ENCODE measurements at places on chromosomes 2 and 18.

GRCh38 chr2:221876016-221876415 lies 303.9 kb upstream of the EPHA4 start:
- DNase-seq: no peak

- no peak for DNase-seq
Observed at GRCh38 chr2:209380293-209380692, 43.6 kb upstream of the MAP2 start.

GRCh38 chr2:58620896-58621295 lies 379.8 kb upstream of the FANCL start:
- no peak for DNase-seq

GRCh38 chr18:74651327-74652128 lies 53.9 kb downstream of the ZNF407 start:
- DNase-seq: no peak

GRCh38 chr2:2739231-2739795 lies 408.2 kb upstream of the MYT1L start:
- DNase-seq: no peak

GRCh38 chr2:42503291-42503690 lies 9.5 kb upstream of the KCNG3 start:
- no peak for DNase-seq

DNA sequence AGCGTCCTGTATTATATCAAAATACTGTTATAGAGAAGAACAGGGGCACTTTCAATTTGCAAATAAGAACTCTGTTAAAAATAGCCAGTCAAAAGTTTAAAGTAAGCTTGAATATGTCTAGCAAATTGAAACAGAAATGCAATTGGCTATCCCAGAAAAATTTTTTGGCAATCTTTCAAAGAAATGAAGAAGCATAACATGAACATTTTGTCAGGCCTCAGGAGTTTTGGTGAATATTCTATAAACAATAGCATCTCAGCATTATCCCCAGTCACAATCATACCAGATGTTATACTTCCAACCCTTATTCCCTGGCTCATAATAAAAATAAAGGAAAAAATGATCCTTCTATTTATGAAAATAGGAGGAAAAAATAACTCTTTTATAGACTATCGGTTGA lies 252.4 kb downstream of the GRB14 start:
- no peak for DNase-seq

GRCh38 chr18:11054497-11054896 lies 94.9 kb downstream of the PIEZO2 start:
- DNase-seq: no peak

DNA sequence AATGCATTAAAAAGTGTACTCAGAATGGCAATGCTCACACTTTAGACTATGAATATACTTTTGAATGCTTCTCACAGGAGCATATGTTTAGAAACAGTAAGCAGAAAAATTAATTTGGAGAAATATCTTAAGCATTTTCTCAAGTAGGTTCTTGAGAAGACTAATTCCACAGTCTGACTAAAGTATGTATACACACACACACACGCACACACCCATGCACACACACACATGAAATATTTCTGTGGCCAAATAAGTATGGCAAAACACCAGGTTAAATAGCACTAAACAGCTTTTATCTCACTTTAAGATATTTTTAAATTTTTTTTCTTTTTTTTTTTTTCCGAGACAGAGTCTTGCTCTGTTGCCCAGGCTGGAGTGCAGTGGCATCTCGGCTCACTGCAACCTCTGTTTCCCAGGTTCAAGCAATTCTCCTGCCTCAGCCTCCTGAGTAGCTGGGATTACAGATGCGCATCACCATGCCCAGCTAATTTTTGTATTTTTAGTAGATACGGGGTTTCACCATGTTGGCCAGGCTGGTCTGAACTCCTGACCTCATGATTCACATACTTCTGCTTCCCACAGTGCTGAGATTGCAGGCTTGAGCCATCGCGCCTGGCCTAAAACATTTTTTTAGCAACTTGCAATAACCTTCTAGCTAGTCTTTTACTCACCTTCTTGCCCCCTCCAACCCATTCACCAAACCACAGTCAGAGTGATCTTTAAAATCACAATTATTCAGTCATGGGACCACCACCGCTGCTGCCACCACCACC lies 67.5 kb upstream of the SCG2 start:
- no peak for DNase-seq

GRCh38 chr18:48634491-48634890 lies 95.7 kb downstream of the CTIF start:
- no peak for DNase-seq

DNA sequence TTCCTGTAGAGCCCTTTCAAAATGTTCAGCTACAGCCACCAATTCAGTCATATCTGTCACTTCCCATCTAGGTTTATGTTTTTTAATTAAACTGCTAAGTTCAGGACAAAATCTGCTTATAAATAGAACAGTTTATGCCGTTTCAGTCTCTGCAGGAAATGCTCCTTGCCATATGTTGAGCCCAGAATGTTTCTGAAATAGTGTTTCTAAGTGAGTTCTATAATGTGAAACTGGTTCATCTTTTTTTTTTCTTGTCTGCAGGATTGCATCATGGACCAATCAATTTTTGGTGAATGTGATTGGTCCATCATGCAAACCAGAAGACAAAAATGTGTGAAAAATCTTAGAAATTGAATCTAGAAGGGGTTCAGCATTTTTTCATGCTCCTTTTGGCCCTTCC lies 30.2 kb upstream of the RHOB start:
- no peak for DNase-seq

- DNase-seq: peak; percentile 89
Observed at GRCh38 chr2:24490690-24491541, at the start of gene NCOA1. Gene NCOA1 (plus strand): TSS chr2:24491254. CDS start chr2:24658678, 167,424 bp downstream.

- no peak for DNase-seq
Observed at GRCh38 chr18:62732617-62733016, 17.3 kb downstream of the PHLPP1 start.

DNA sequence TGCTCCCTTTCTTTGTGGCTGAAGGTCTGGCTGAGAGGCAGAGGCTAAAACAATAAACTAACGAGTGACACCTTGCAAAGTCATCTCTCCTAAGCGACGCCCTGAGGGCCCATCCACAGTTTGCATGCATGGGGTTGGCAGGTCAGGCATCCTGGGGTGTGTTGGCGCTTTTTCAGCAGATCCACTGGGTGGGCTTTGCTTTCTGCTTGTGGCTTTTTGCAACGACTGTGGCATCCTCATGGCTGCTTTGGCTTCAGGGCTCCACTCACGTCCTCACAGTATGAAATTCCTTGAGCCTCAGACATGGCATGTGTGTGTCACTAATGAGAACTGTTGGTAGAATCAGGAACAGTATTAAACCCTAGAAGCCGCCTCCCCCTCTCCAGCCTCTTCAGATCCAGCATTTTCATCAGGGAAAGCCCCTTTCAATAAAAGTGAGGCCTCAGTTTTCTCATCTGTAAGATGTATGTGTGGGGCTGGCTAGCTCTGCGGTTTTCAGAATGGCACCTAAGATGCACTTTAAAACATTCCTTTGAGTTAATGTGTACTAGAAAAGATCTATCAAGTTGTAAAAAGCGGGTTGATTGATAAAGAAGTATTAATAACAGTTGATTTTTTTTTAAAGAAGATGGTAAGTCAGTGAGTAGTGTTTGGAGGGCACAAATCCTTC lies 72.5 kb downstream of the SH3BP4 start:
- DNase-seq: no peak

GRCh38 chr2:37589298-37589697 lies 82.1 kb downstream of the CDC42EP3 start:
- DNase-seq: no peak

DNA sequence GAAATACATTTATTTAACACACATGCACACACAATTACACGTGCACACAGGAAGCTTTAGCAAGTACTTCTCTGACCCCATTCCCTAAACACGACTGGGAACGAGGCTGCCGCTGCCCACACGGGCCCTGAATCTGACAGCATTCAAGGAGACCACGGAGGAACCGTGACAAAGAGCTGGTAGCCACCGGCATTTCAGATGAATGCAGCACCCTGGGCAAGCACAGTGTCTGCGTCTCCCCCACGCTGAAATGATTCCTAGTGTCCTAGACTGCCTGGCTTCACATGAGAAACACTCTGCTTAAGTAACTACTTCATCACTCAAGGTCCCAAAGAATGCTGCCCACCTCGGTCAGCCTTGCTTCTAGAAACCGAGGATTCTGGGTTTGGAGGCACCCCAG lies 95.0 kb downstream of the HDAC4 start:
- no peak for DNase-seq

DNA sequence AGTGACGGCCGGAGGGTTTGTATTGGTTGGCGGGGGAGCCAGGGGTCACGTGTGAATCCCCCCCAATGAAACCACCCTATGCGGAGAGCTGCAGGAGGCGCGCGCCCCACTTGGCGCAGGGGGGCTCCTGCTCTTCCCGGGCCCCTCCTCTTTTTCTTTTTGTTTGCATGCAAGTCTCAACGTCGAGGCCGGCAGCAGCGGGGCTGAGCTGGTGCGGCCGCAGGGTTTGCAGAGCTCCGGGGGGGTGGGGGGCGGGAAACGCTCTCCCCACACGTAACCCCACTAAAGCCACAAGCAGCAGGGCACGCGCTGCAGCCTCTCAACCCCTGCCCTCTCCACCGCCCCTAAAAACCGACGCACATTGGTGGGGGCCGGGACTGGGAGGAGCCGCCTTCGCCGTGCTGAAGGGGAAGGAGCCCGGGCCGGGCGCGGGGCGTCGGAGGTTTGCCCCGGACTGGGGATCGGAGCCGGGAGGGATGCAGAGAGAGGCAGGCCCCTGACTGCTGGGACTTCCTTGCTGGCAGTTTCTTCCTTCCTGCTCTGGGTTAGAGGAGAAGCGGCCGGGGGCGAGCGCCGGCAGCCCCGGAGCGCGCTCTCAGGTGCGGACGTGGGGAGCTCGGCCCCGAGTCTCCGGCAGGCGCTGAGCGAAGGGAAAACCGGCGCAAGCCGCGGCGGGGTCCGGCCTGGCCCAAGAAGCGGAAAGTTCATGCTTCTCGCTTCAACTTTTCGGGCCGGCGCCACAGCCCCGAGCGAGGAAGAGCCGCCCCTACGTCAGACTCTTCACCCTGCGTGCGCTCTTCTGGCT lies 864 bp downstream of the LBH start:
- peak; percentile 71 for DNase-seq

GRCh38 chr2:20661421-20662307 lies 5.3 kb upstream of the GDF7 start:
- DNase-seq: peak; percentile 52

DNA sequence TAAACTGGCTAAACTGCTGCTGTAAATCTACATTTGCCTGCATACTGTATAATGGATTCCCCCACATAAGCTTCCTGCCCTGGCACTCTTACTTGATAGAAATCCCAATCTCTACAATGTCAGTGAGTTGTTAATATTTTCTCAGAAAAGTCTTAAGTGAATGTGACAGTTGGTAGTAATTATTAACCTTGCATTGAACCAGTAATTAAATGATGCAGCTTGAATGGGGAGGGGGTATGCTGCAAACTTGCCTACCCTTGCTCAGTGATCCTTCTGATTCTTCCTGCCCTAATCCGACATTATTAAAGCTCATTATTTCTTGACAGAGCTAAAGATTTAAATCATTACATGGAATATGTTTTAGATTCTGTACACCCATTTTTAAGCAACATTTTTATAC lies 119.0 kb upstream of the CDH7 start:
- DNase-seq: no peak

GRCh38 chr18:77366720-77367641 lies 117.3 kb downstream of the GALR1 start:
- DNase-seq: no peak

GRCh38 chr2:121502246-121502645 lies 28.4 kb upstream of the RNU4ATAC start:
- DNase-seq: no peak

- no peak for DNase-seq
Observed at GRCh38 chr2:231390667-231391066, 4.8 kb upstream of the B3GNT7 start.

All from activated effector memory CD4-positive, alpha-beta T cell treated with Interleukin-2 at 50 U/mL for 16 hours (primary cell).